GM19239 (cell line): ENCODE measurements at places on chromosomes 1 and 21.

DNA sequence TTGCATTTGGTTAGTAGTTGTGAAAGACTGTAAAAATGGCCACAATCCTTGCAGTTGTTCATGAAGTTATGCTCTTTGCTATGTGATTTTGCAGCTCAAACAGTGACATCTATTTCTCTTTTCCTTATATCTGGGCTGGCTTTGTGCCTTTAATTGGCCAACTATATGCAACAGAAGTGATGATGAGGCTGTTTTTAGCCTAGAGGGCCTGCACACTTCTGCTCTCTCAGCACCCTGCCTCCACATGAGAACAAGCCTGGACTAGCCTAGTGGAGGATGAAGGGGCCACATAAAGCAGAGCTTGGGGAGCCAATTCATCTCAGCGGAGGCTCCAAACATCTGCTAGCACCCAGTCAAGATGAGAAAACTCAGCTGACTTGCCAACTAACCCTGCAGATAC, 339.8 kb downstream of the OMA1 start:
- no peak for DNase-seq

- DNase-seq: no peak
These were observed 609 bp upstream of the ATF3 start for GRCh38 chr1:212607913-212608391.

DNA sequence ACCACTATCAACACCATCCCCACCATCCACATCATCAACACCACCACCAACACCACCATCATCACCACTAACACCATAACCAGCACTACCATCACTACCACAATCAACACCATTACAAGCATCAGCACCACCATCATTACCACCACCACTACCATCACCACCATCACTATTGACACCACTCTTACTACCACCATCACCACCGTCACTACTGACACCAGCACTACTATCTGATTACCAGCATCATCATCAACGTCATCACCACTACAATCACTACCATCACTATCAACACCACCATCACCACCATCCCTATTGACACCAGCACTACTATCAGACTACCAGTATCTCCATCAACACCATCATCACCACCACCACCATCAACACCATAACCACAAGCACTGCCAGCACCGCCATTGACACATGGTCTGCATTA, 106.1 kb upstream of the RUNX3 start:
- DNase-seq: no peak

DNA sequence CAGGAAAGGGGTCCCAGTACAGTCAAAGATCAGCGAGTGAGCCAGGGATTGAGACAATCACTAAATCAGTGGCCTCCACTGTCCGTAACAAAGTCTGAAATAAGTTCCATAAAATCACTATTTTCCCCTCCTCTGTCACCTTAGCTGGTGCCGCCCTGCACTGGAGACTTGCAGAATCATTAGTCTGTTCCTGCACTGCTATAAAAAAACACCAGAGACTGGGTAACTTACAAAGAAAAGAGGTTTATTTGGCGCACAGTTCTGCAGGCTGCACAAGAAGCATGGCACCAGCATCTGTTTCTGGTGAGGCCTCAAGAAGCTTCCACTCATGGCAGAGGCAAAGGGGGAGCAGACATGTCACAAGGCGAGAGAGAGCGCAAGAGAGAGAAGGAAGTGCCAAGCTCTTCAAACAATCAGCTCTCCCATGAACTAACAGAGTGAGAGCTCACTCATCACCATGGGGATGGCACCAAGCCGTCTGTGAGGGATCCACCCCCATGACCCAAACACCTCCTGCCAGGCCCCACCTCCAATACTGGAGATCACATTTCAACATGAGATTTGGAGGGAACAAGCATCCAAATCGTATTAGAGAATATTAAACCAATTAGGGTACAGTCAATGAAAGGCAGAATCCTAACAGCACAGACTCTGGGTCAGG, 129.8 kb upstream of the TIAM1 start:
- no peak for DNase-seq

DNA sequence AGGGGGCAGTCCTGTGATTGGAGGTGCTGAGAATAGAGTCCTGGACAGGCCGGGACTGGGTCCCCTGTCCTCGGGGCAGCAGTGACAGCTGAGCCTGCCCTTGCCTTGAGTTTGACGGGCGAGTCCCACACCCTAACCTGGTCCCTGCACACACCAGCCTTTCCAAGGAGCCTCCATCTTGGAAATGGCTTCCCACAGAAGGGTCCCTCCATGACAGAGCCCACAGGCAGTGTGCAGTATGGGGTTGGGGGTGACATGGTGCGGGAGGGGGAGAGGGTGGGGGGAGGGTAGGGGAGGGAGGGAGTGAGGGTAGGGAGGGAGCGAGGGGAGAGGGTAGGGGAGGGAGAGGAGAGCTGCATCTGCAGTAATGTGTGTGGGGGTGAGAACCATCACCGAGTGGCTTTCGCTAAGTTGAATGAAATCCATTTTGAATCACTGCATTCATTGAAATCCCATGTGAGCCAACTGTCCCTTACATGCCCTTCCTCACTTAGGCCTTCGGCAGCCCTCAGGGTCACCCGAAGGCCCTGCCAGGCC, 10.1 kb upstream of the TMEM52 start:
- DNase-seq: no peak

DNA sequence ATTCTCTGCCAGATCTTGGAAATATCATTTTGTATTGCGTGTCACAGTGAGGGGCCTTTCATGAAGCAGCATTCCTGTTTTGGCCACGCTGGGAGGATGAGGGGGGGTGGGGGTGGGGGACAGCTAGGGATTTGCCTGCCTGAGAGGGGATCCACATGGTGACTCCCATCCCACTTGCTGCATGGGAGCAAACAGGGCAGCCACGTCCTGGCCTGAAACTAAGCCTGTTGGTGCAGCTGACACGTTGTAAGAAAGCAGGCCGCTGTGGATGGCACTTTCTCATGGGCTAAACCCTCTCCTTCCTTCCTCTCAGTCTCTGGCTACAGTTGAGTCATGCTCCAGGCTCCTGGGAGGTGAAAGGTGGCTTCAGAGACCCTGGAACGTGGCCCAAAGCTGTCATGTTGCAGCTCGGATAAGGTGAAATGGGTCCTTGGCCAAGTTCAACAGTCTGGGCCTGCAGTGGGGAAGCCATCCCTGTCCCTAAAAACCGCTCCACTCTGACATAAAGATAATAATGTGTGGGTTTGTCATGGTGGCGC, 346.7 kb upstream of the VAMP3 start:
- no peak for DNase-seq

GRCh38 chr1:87246436-87246835, 82.2 kb upstream of the LMO4 start:
- no peak for DNase-seq

GRCh38 chr1:110464340-110464739, 13.4 kb downstream of the PROK1 start:
- no peak for DNase-seq

DNA sequence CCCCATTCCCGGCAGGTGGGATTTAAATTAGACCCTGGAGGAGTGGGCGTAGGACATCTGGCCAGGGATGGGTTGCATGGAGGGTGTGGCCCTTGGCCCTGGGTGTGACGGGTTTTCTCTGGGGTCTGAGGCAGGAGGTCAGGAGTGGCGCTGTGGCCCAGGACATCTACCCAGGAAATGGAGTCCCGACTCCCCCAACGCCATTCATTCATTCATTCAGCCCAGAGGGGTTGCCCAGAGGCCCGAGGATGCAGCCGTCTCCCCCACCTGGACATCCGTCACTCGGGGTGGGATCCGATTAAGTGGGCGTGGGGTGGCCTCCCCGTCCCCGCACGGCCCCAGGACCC, 663 bp downstream of the ATP13A2 start:
- no peak for DNase-seq

DNA sequence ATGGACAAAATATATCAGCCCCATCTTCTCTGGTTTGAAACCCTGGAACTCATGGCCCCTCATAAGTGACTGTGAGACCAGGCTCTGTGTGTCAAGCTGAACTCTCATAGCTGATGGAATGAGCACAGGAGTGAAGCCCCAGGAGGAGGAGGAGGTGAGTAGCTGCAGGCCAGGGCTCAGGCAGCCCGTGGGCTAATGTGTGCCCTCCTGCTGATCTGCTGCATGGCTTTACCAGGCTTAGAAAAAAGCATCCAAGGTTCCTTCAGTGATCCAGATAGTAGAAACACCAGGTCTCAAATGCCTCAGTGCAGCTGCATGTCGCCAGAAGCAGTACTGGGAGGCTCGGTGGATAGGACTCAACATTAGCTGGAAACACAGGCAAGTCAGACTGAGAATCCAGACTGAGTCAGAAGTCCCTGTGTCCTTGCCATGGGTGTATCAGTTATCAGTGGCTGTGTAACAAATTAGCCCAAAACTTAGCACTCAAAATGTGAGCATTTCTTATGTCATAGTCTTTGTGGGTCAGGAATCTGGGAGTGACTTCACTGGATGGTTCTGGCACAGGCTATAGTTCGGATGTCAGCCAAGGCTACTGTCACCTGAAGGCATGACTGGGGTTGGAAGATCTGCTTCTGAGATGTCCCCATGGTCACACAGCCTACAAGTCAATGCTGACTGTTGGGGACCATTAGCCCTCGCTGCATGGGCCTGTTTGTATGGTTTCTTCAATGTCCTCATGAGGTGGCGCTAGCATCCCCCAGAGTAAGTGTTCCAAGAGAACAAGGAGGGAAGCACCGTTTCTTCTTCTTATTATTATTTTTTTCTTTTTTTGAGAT, 255.4 kb upstream of the IRF2BP2 start:
- DNase-seq: no peak

GRCh38 chr1:8185400-8185799, 132.5 kb upstream of the SLC45A1 start:
- DNase-seq: no peak

GRCh38 chr1:45423906-45424678, 66.9 kb downstream of the TESK2 start:
- no peak for DNase-seq

DNA sequence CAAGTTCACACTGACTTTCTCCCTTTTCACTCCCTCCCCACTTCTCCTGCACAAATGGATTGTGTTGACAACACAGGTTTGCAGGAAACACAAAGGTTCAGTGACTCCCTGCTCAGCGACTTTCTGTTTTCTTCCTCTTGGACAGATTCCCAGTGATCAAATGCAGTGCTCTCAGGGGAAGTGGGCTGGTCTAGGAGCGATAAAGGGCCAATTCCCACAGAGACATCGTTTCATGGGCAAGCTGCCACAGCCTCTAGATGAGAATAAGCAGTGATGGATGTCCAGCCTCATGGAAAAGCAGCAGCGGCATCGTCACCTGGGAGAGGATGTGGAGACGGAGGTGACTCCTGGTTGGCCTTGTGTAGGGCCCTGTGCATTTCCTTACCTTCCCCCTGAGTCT, 30.6 kb downstream of the FYB2 start:
- DNase-seq: no peak

- DNase-seq: no peak
These were observed 308.8 kb downstream of the BRINP3 start for GRCh38 chr1:190168893-190169280.

DNA sequence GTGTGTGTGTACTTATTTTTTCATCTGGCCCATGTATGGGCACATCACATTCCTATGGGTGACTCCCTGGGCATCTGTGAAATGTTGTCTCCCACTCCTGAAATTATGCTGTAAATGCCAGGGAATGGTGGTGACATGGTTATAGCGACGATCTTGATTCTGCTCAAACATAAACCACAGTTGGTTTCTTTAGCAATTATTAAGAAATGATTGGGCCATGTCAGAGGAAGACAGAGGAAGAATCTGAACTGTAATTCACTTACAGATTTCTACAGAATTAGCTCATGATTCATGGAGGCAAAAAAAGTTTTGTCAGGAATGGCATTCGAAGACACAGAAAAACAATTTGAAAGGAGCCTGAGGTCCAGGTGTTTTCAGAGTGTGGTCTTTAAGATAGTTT, 25.8 kb upstream of the KCNE1 start:
- DNase-seq: no peak

- no peak for DNase-seq
These were observed 88.6 kb upstream of the SPATA6 start for GRCh38 chr1:48560577-48560976.

- peak; percentile 55 for DNase-seq
These were observed 10.2 kb downstream of the DDI2 start for GRCh38 chr1:15627343-15627988.

GRCh38 chr1:212623603-212624002, 15.0 kb downstream of the ATF3 start:
- DNase-seq: no peak

DNA sequence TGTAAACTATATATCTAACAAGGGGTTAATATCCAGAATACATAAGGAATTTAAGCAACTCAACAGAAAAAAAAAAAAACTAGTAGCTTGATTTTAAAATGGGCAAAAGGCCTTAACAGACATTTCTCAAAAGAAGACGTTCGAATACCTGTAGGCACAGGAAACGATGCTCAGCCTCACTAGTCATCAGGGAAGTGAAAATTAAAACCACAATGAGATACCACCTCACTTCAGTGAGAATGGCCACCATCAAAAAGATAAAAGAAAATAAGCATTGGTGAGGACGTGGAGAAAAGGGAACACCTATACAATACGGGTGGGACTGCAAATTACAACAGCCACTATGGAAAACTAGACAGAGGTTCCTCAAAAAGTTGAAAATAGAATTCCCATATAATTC, 37.3 kb downstream of the NPHP4 start:
- no peak for DNase-seq

GRCh38 chr1:159827549-159827948, 876 bp downstream of the SLAMF8 start:
- no peak for DNase-seq

GRCh38 chr1:180165509-180166435, 11.1 kb downstream of the QSOX1 start:
- no peak for DNase-seq

DNA sequence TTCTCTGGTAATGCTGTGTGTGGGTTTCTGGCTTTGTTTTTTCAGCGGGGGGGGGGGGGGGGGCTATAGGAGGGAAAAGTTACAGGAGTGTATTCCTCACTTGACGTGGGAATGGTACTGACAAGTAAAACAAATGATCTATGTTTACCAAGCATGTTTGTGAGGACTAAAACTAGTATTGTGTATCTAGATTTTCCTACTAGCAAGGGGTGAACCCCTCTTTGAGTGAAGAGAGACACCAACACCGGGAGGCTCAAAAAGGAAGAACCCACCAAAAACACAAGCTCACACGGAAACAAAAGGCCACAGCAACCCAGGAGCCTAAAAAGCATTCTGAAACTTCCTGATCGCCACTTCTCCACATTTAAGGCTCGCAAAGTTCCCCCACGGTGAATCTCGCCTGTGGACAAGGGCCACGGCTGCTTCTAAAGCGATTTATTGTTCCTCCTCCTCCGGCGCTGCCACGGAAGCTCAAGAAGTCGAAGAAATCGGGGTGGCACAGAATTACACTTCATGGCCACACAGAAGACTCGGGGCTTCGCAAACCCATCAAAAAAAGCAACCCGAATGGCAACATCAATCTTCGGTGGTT, 703 bp downstream of the PUM1 start:
- no peak for DNase-seq

- DNase-seq: no peak
These were observed 21.8 kb downstream of the TGFBR3 start for GRCh38 chr1:91864017-91864700.

- no peak for DNase-seq
These were observed 13.1 kb upstream of the EDN2 start for GRCh38 chr1:41497461-41498030.

- DNase-seq: no peak
These were observed 35.1 kb downstream of the PCSK9 start for GRCh38 chr1:55074455-55074854.

- peak; percentile 63 for DNase-seq
These were observed at the start of gene C1orf216 for GRCh38 chr1:35718492-35719336. TSS of gene C1orf216 (minus strand) at chr1:35718884. CDS start at chr1:35716321, 2,563 bp downstream.
